GDM1 (cell line): ENCODE measurements at places on chromosomes 3 and 15.

- no peak for DNase-seq
These were observed 21.7 kb downstream of the GPR176 start for GRCh38 chr15:39898317-39898716.

DNA sequence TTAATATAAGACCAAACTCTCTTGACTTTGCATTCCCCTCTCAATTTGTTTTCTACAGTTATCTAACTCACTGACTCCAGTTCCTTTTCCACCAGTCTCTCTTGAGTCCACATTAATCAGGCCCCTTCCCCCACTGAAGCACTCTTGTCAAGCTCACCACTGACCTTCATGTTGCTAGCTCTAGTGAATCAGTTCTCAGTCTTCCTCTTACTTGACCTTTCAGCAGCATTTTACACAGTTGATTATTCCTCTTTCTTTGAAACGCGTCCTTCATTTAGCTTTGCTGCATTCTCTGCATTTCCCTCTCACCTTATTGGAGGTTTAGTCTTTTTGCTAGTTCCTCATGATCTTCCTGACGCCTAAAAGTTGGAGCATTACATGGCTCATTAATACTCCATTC lies 8.3 kb downstream of the PPP2R3A start:
- no peak for DNase-seq

GRCh38 chr3:37594873-37595783 lies 266.6 kb upstream of the CTDSPL start:
- no peak for DNase-seq

DNA sequence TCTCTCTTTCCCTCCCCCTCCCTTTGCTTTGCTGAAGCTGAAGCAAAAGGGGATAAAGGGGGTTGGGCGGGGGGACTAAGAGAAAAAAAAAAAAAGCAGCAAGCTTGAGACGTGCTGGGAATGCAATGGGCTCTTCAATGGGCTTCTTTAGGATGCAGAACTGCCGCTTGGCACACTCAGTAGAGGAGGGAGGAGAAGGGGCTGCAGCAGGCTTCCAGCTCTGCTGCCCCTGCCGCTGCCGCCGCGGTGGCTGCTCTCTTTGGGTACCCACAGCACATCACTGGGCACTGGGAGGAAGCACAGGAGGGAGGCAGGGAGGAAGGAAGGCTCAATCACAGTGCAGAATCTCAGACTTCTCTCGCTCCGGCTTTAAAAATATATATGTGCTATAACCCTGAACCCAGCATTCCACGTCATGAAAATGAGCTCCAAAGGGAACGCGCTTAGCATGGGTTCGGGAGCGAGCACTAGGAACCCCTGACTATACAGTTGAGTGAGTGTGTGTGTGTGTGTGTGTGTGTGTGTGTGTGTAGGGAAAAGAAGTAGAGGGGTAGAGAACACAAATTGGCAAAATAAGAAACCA lies 3.5 kb downstream of the SLITRK3 start:
- DNase-seq = no peak

GRCh38 chr3:156014489-156014888 lies 105.9 kb upstream of the KCNAB1 start:
- DNase-seq = no peak

GRCh38 chr15:26892182-26892518 lies 25.3 kb downstream of the GABRA5 start:
- no peak for DNase-seq

GRCh38 chr3:108346301-108347227 lies 50.2 kb downstream of the HHLA2 start:
- no peak for DNase-seq

- DNase-seq = no peak
These were observed 118.7 kb upstream of the KLHL25 start for GRCh38 chr15:85913461-85913860.

DNA sequence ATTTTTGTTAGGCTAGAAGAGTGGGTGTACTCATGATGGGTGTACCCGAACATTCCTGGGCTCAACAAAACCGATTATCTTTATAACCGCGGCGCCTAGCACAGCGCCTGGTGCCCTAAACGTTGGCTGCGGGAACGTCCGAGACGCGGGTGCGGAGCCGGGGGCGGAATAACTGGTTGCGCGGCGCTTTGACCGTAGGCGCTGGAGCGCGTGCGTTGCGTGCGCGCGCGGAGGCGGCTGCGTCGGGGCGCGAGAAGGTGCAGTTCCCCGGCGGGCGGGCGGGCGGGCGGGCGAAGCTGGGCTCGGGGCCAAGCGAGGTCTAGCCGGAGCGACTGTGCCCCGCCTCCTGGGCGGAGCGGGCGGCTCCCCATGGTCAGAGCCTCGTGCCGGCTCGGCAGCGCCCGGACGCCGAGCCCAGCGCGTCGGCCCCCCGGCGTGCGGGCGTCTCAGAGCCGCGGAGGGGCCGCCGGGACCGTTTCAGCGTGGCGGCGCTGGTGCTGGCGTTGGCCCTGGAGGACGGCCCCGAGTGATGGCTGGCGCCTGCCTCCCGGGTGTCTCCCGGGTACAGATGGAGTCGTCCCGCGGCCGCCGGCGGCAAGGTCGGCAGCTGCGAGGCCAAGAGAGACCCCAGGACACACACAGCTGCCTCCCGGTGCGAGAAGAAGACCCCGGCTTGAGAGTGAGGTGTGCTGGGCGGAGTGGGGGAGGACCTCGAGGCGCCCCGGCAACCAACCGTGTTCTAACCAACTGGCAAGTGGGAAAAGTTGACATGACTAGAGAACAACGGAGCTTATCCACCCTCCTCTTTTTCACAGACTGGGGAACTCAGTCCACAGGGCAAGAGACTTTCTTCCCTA lies at the start of gene PLAAT1:
TSS of gene PLAAT1 (plus strand) at position 373 of the 857 bp plus-strand sequence. CDS start 14,429 bp downstream, outside the sequence.
- DNase-seq = no peak

DNA sequence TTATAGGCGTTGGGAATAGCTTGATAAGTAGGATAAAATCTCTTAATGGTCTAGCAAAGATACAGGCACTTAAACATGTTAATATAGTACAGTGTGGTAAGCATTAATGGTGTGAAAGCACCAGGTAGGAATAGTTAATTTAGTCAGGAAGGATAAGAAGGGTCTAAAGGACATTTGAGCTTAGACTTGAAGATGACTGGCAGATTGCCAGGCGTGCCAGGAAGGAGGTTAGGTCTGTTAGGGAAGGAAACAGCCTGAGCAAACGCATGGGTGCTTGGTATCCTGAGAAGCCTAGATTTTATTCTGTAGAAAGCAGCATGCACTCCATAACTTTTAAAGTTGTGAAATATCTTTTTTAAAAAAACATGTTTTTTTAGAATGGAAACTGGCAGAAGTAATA lies 17.7 kb downstream of the SEC62 start:
- no peak for DNase-seq

DNA sequence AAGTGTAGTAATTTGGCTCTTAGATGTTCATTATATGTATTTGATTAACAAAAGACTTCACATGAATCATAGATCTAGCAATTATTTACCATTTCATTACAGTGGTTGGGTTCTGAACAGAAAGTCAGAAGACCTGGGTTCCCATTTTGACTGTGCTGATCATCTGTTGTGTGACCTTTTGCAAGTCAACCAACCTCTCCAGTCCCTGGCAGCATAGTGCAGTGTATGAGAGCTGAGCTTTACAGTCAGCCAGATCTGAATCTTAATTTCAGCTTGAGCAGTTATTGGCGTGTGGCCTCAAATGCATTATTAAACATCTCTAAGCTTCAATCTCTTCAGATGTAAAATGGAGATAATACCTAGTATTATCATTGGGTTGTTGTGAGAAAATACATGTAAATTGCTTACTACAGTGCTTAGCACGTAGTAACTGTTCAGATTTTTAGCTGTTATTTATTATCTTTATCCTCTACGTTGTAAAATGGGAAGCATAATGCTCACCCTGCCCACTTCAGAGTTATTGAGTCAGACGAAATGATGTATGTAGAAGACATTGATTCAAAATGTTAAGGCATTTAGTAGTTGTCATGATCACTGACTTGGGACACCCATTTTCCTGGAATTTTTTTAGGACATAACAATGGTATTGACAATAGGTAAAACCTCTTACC lies 104.0 kb downstream of the KLHL25 start:
- DNase-seq = no peak

- no peak for DNase-seq
These were observed 70.0 kb upstream of the SKOR1 start for GRCh38 chr15:67755264-67755663.

DNA sequence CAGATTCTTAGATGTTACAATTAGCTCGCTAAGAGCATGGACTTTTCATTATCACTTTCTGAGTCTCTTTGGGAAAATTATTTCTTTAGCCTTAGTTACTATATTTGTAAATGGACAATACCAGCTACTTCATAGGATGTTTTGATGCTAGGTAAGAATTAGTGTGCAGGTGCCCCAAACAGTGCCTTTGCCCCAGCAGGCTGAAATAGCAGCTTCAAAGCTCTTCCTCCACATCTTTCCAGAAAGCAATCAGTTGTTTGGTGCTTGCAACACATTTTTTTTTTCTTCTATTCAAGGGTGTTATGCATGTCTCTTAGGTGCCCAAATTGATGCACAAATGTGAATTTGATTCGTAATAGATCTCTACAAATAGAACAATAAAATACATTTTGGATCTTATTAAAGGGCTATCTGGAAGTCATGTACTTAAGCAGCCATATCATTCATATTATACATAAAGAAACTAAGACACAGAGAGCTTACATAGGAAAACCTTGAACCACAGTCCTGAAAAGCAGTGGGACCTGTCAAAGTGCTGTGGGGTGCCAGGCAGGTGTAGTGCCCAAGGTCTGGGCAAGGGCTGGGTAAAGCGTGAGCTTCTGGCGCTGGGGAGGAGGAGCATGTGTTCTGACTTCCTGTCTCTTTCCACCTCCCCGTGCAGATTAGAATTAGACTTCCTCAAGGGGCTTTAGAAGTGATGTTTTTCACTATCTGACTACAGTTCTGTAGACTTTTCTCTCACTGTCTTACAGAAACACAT lies 62.9 kb downstream of the FNDC3B start:
- DNase-seq = no peak
